ENCODE measurements at places on chromosomes 12 and 14.

DNA sequence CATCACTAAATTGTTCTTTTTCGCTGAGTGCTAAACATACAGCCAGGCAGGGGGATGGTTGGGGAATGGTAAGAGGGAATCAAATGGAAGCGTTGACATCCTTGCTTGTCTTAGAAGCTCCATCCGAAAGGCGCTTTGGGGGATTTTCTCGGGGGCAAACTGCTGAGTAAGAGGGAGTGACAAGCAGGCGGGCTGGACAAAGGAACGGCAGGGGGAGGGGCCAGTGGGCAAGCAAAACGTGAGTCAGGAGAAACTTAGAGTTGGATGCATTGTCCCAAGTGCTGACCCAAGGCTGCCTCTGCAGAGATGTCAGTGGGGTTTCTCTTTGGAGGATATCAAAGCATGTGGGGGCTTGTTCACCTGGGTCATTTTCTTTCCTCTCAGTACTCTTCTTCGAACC lies 480.5 kb downstream of the VRK1 start:
- no peak overlapping the region for H3K4me3 ChIP-seq
- no peak for DNase-seq
- H3K36me3 ChIP-seq = no peaks in the 10 kb centered on the region
- H3K4me1 ChIP-seq = no peaks in the 10 kb centered on the region

DNA sequence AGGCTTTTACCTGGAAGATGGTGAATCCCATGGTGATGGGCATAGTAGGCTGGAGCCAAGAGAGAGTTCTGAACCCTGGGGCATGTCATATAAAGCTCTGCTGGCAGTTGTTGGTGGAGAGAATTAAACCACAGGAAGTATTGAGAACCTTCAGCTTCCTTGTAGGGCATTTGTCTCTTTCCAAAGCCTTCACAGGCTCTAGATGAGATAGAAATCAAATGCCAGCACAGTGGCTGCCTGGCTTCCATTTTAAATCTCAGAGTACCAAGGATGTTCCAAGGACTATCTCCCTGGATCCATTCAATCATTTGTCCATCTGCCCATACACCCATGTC lies 369.6 kb downstream of the DPF3 start:
- H3K27ac ChIP-seq = no peak overlapping the region
- no peak overlapping the region for H3K4me3 ChIP-seq
- H3K27me3 ChIP-seq = no peaks in the 10 kb centered on the region

- no peak for DNase-seq
- H3K4me3 ChIP-seq = no peak overlapping the region
- peaks cover 11% of the 10 kb centered on the region for H3K4me1 ChIP-seq
These were observed 55.2 kb downstream of the NTF3 start for GRCh38 chr12:5487076-5487475.

DNA sequence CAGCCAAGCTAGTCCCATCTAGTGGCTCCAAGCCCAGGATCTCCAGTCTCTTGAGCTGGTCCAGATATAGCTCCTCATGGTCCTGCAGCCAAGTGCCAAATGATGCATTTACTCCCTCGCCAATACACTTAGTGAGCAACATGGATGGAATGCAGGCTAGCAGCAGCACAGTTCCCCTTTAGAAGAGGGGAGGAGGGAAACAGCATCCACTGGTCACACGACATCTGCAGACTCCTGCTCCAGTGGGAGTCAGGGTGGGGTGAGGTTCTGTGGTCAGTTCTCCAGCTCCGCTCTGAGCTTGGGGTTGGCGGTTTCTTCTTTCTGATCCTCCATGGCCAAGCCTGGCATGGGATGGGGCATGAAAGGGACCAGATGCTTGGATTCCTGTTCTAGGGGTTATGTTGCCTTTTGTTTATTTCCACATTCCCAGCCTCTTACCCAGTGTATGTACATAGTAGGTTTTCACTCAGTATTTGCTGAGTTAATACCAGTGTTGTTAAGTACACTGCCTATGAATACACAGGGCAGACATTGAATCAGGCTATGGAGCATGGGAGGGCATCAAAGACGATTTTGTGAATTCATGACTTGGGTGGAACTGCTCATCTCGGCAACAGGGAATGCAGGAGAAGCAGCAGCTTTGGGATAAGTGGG lies 57.3 kb downstream of the GALNT16 start:
- H3K27ac ChIP-seq = peak overlapping the region; percentile 63
- H3K27me3 ChIP-seq = no peaks in the 10 kb centered on the region
- no peaks in the 10 kb centered on the region for H3K4me1 ChIP-seq
- no peak overlapping the region for H3K4me3 ChIP-seq
- peak; percentile 87 for DNase-seq

DNA sequence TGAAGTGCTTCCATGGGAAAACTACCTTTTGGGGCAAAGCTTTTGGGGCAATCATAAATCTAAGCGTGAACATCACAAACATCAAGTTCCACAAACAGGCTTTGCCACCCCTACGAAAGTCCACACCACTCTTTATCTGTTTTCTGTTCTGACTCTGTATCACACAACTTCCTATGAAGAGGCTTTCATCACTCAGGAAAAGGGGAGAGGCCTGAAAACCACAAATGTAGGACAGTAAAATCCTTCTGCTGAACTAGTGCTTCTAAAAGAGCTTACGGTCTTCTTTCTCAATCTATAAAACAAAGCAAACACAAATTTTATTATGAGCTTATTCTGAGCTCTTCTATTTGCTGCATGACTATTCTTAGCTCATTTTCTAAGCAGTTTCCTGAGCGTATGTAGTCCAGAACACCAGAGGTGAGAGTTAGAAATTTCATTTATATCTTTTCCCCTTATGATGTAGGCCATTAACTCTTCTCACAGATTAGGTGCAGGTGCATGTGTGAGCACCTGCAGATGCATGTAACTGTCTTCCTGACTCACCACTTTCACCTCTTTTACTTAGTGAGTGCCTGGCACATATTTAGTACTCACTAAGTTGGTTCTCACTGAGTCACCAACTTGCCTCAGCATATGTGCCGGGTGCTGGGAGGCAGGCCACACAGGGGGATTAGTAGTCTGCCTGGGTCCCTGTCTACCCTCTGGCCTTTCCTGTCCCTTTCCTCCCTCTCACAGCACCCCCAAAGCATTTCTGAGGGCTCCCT lies 32.9 kb upstream of the SYCP3 start:
- no peaks in the 10 kb centered on the region for H3K27me3 ChIP-seq
- no peak overlapping the region for H3K27ac ChIP-seq
- no peak overlapping the region for H3K4me3 ChIP-seq
- no peak for DNase-seq
